ENCODE measurements at places on chromosomes 11 and 22. TPM values are rescaled to one million over a fixed set of nuclear protein-coding genes. Genes with fewer than 3 reads are reported as not detected.

KRTAP5-10 gene
- total RNA-seq, result not detected

DAGLA gene
- 1.5 TPM for total RNA-seq

- DNase-seq, result no peak
These were observed 51.4 kb downstream of the GRIK4 start for GRCh38 chr11:120562806-120563425.

- no peak for DNase-seq
These were observed 37.6 kb downstream of the FZD4 start for GRCh38 chr11:86917589-86917988.

TRIM48 gene
- total RNA-seq, result not detected

GRCh38 chr11:13440100-13440855 is 22.7 kb downstream of the BTBD10 start:
- peak; percentile 91 for DNase-seq

- DNase-seq, result peak; percentile 28
These were observed 9.9 kb downstream of the MAPK1 start for GRCh38 chr22:21857481-21857914.

DNA sequence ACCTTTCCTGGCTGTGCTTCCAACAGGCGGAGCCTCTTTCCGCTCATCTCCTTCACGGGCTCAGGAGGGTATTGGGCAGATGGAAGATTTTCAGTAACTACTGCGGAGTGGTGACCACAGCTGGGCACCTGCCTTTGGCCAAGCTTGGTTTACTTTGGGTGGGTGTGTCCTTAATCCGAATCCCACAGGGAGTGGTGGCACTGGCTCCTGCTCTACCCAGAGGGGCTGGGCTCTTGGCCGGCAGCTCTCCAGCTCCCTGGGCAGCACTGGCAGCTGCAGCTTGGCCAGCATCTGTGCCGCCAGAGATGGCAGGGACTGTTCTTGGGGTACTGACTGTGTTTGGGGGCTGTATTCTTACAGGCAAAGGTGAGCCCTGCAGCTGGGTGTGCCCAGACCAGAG is 29.8 kb downstream of the BID start:
- DNase-seq, result no peak
